T-helper 22 cell (primary cell): ENCODE measurements at places on chromosomes 2 and 18.

GRCh38 chr2:64361151-64361938, 92.6 kb upstream of the LGALSL start:
- no peak for DNase-seq

- no peak for DNase-seq
Measured at GRCh38 chr18:37861981-37862380, 296.4 kb upstream of the CELF4 start.

GRCh38 chr2:9071032-9071431, 67.5 kb upstream of the MBOAT2 start:
- no peak for DNase-seq

DNA sequence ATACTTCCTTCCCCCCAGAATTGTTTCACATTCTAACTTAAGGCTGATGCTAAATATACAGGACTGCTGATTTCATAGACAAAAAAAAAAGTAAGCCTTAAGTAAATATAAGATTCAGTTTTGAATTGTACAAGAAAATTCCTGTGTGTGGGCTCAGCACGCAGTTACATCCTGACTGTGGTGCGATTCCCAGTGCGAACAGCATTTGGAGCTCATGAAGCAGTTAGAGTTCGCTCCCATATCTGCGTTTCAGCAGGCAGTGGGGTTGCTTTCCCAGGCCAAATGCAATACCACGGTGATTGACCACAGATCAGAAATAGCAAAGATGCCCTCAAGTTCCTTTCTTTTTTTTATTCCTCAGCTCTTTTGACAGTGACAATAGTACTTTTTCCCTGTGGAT, 75.6 kb downstream of the SATB2 start:
- DNase-seq: no peak

DNA sequence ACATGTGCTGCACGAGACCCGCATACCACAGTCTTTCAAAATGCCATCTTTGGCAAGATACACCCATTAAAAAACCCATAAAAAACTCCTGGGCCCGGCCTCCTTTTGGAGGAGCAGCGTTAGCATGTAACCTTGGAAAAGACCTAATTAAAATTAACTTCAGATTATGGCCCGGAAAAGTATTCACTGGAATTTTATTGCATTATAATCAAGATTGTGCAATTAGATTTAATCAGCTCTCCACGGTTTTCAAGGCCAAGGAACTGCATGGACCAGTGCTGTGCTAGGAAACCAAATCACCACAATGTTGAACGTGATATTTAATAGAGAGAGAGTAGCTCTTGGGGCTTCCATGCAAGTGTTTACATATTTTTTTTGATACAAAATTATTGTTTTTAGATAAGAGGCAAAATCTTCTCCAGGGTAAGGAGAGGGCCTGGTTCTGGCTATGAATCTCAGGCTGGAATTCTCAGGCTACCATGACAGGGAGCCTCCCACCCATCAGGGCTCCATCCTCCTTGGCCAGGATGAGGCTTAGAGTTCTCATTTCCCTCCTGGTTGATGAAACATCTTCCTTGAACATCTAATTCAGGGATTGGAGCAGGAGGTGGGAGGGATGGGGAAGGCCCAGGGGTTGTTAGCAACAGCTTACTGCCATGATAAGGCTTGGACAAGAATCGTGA, 82.0 kb upstream of the TTC39C start:
- DNase-seq: no peak
